ENCODE measurements at places on chromosomes 6 and 20. TPM values are rescaled to one million over a fixed set of nuclear protein-coding genes. Genes with fewer than 3 reads are reported as not detected.

- no peak for DNase-seq
These were observed 283.1 kb downstream of the PREX1 start for GRCh38 chr20:48544402-48545339.

GRCh38 chr6:113457198-113457597, 399.9 kb upstream of the MARCKS start:
- DNase-seq: peak; percentile 93

The NKAIN2 gene
- total RNA-seq: not detected

The CYP39A1 gene
- total RNA-seq: 4.7 TPM

DNA sequence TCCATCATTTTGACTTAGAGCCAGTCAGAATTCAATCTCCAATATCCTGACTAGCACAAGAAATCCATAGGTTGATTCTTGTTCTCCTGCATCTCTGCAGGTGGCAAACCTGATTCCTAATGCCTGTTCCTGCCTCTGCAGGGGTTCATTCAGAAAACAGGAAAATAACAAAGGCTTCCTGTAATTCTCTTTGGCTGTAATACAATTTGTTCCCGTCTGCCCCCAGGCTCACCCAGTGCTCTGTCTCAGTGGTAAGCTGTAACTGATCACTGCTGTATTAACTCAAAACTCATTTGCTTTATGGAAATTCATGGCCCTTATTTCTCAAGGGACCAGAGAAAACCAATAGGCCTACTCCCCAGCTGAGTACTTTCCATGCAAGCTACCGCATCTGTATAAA, 88.6 kb downstream of the OPRM1 start:
- DNase-seq: no peak

DNA sequence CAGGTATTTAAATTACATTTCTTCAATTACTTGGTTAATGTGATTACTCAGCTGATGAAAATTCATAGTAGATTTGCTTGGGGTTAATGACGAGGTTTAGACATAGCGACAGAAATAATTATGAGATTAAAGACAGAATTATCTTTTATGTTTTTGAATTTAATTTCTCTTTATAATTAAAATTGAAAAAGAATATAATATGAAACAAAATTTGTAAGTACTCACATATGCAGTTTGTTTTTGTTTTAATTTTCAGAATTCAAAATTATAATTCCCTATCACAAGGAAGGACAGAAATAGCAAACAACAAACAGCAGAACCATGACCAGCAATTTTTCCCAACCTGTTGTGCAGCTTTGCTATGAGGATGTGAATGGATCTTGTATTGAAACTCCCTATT, at the start of gene TAAR8:
Gene TAAR8 (plus strand): TSS at position 301 of the 400 bp plus-strand sequence. CDS start 21 bp downstream, at position 322.
- no peak for DNase-seq

The RHAG gene
- total RNA-seq: not detected

DNA sequence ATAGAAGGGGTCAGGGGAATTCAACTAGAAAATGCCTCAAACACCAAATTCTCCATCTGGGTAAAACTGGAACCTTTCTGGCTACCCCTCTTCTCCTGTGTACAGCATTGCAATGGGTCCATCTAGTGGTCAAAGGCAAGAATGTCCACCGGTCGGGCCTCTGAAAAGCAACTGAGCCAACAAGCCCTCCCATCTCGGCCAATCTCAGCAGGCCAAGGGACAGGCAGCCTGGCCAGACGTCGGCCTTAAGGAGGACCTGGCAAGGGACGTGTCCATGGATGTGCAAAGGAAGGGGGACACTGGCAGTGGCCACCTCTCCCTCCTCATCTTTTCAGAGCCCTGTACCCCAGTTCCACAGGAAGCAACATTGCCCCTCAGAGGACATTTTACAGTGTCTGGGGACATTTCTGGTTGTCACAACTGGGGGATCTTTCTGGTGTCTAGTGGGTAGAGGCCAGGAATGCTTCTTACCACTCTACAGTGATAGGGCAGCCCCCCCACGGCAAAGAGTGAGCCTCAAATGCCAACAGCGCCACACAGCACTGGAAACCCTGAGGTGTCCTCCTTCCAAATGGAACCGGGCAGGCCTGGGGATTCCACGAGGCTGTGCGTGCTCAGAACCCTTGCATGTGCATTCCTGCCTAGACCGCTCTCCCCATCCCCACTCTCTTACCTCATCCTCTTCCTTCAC, 99.8 kb upstream of the FOXA2 start:
- DNase-seq: peak; percentile 79

- no peak for DNase-seq
These were observed 389.1 kb downstream of the HTR1B start for GRCh38 chr6:77074037-77074713.

GRCh38 chr6:148324297-148324985, 18.2 kb upstream of the SASH1 start:
- peak; percentile 39 for DNase-seq

All from fibroblast of the aortic adventitia (primary cell).